Amygdala (tissue), 56 donors: ENCODE measurements at places on chromosomes 13 and 19.

DNA sequence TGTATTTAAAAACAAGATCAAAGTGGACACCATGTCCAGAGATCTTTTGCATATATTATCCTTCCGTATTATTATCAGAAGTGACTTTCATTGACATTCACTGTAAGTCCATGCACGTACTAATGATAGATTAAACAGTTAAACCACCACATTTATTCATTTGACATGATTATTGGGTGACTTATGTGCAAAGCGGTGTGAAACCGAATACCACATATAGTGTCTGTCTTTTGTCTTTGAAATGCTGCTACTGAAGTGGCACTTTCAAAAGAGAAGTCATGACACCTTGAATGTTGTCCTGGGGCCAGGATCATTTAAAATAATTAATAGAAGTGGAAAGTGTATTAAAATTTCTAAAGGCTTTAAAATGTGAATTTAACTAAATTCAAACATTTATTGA, 100.1 kb downstream of the ERCC5 start:
- no peak for DNase-seq

DNA sequence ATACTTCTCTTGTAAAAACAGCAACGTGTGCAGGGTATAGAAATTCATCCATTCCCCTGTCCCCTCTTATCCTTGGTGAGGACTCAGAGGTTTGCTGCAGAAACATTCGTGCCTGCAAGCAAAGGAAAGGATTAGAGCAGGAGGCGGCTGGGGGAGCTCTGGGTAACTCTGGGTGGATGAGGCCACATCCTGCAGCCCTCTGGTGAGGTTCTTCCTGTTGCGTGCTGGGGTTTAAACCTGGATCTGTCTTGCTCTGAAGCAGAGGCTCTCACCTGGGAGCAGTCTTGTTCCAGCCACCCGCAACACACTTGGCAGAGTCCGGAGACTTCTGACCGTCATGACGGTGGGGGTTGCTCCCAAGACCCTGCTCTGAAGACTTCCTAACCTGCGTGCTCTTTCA, 69.2 kb downstream of the ATP11A start:
- DNase-seq = no peak

- no peak for DNase-seq
Observed at GRCh38 chr19:14300303-14300702, 80.9 kb upstream of the ADGRE5 start.

GRCh38 chr19:16159655-16160054, 13.7 kb downstream of the CIB3 start:
- no peak for DNase-seq

GRCh38 chr13:24122569-24122968, 38.0 kb upstream of the SPATA13 start:
- DNase-seq = no peak

DNA sequence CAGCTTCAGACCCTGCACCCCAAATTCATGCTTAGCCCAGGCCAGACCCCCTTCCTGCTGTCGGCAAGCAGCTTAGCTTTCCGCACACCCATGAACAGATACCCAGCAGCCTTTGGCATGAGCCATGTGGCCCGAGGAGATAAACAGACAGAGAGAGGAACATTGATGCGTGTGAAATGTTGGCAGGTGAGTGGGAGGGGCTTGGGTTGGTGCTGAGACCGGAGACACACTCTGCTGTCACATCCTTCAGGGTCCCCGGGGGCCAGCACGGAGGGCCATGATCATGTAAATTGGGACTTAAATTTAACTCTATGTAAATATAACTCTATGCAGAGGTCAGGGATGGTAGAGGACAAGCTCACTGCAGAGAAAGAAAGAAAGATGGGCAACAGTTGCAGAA, 1.5 kb downstream of the CD22 start:
- DNase-seq = no peak

DNA sequence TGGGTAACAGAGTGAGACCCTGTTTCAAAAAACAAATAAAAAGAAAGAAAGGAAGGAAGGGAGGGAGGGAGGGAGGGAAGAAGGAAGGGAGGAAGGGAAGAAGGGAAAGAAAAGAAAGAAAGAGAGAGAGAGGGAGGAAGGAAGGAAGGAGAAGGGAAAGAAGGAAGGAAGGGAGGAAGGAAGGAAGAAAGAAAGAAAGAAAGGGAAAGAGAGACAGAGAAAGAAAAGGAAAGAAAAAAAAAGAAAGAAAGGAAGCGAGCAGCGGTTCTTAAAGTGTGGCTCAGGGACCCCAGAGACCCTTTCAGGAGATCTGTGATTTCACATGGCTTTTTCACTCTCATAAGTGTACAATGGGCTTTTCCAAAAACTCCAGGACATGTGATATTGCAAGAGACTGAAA, 9.9 kb upstream of the CADM4 start:
- no peak for DNase-seq

DNA sequence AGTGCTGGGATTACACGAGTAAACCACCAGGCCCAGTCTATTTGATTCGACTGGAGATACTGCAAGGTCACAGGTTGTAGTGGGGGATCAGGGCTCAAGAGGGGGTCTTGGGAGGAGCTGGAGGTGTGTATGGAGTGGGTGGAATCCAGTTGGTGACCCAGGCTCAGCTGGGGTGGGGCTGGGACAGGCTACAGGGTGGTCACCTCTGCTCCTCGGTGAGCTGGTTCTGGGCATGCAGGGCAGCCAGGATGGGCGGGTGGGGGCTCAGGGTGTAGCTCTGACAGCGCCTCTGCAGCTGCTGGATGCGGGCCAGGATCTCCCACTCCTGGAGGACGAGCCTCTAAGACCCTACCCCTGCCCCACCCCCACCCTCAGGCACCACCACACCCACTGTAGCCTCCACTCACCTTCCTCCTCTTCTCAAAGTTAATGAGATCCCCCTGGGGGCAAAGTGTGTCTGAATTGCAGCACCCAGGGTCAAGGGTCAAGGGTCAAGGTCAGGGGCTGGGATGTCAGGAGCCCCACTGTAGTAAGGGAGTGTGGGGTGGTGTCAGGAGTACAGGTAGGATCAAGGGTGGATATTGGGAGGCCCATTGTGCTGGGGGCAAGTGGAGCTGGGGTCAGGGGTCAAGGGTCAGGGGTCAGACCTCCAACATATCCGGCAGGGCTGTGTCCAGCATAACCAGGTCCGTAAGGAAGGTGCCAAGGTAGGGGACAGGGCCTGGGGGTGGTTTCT, 17.1 kb downstream of the RGL3 start:
- DNase-seq = no peak

- no peak for DNase-seq
Observed at GRCh38 chr19:42487032-42487797, 41.1 kb downstream of the CEACAM1 start.

- no peak for DNase-seq
Observed at GRCh38 chr13:110627351-110627750, 12.0 kb downstream of the NAXD start.
